Dermis microvascular lymphatic vessel endothelial cell (primary cell): ENCODE measurements at places on chromosomes 6 and 20. TPM values are rescaled to one million over a fixed set of nuclear protein-coding genes. Genes with fewer than 3 reads are reported as not detected.

Gene TEAD3
- 0.13 and 0.26 TPM in 2 replicates for total RNA-seq

Gene DZANK1
- 0.26 and 0.38 TPM in 2 replicates for total RNA-seq

Gene CALHM5
- total RNA-seq: 0.64 and 1.4 TPM in 2 replicates

Gene SCRT2
- not detected in 2 replicates for total RNA-seq

Gene LRRN4
- not detected in 2 replicates for total RNA-seq

Gene PDE10A
- total RNA-seq: 8.0 and 10.2 TPM in 2 replicates

Gene PSMB9
- 23.6 and 27.3 TPM in 2 replicates for total RNA-seq
